ENCODE measurements at places on chromosomes 4 and X.

DNA sequence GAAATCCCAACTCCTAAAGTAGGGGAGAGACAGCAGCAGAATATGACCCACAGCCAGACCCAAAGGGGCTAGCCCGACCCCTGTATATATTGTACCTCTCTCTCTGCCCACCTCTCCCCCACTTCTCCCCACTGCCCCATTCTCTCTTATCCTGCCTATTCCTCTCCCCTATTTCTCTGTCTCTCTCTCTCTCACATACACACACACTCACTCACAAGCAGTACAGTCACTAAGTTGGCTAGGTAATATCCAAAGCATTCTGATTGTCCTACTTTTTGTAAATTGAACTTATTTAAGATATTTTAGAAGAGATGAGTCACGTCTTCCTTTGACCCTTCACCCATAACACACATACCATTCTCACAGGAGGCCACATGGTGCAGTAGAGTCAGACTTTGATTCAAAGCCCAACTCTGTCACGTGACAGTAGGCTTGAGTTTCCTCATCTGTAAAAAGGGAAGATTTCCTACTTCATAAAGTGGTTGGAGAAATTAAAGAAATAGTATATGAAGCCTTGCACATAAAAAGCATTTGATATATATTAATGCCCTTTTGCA lies 29.5 kb downstream of the SRPX2 start:
- DNase-seq = no peak

- no peak for DNase-seq
Observed at GRCh38 chrX:40170830-40171512, 73.2 kb upstream of the BCOR start.

GRCh38 chr4:3802571-3803474 lies 36.6 kb downstream of the ADRA2C start:
- no peak for DNase-seq

DNA sequence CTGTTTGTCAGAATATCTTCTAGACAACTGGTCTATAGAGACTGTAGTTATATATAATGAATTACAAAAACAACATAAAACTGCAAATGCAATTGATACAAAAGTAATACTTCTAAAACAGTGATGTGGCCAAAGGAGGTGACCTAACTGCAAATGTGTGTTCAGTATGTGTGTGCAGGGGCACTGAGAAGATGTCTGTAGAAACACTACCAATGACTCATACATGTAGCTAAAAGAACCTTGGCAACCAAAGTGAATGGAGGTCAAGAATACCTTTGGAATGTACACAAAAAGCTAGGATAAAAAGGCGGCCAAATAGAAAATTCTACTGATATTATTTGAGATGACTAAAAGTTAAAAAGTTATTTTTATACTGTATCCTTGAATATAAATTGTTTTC lies 261.8 kb downstream of the CAMK2D start:
- DNase-seq = no peak

GRCh38 chr4:101357751-101358150 lies 10.4 kb upstream of the PPP3CA start:
- no peak for DNase-seq

DNA sequence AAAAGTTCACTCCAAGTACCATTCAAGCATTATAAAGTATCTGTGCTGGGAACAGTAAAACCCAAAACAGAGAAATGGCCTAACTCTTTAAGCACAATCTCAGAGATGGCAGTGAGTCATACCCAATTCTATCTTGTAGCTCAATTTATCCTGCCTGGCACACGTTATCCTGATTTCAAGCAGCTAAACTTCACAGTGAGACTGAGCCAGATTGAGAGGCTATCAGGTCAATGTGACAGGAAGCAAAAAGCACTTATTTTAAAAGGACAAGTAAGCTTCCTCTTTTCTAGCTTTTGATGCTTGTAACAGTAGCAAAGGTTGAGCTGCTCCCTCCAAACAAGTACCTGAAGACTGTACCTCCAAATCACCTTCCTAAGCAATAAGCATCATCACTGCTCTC lies 324.9 kb downstream of the NAF1 start:
- DNase-seq = no peak

- no peak for DNase-seq
Observed at GRCh38 chrX:21295246-21295820, 78.9 kb upstream of the CNKSR2 start.

- DNase-seq = no peak
Observed at GRCh38 chr4:125765941-125766340, 451.2 kb downstream of the FAT4 start.

GRCh38 chr4:8365951-8366350 lies 74.6 kb downstream of the ACOX3 start:
- DNase-seq = no peak

- DNase-seq = no peak
Observed at GRCh38 chrX:134184936-134185335, 52.0 kb upstream of the CCDC160 start.

- no peak for DNase-seq
Observed at GRCh38 chrX:19646282-19646681, 131.0 kb upstream of the MAP3K15 start.

GRCh38 chrX:149631234-149632165 lies at the start of gene TMEM185A:
TMEM185A (minus strand) TSS chrX:149631792; CDS start chrX:149631580, 212 bp downstream.
- DNase-seq = no peak

DNA sequence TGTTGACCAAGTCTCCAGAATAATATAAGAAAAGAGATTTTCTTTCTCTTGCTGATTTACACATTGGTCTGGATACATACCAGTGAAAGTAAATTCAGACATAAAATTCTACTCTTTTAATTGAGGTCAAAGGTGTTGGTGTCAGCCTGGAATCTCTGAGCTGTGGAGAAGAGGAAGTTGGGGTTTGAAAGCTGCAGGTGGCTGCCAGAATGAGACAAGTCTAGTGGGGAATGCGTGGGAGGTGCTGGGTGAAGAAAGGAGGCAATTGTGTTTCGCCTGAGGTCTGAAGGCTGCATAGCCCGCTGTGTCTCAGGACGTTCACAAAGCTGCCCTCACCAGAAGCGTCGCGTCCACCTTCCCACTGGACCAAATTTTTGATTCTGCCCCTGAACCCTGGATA lies 31.2 kb downstream of the PHEX start:
- no peak for DNase-seq

DNA sequence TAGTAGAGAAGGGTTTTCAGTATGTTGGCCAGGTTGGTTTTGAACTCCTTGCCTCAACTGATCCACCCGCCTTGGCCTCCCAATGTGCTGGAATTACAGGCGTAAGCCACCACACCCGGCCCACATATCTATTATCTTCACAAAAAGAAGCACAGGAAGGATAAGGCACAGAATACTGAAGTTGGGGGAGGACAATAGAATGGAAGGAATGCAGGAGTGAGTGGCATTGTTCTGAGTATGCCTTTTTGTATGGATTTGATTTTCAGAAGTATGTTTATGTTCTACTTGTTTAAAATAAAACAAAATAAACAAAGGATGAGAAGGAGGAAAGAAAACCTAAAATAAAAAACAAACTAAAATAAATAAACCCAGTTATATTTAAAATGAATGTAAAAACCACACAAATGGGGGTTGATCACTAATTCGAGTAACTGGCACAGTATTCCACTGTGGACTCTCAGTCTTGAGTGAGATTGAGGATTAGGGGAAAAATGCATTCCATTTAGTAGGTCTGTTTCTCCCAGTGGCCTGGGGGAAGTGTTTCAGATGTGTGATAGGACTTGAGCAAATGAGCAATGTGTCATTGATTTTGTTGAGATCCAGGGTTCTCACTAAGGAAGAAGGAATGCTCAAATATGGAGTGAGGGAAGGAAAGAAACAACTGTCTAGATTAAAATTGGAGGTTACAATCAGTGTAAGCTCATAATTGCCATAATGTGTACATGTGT lies 109.0 kb upstream of the C1QTNF7 start:
- DNase-seq = no peak

GRCh38 chr4:138341739-138342415 lies 99.7 kb upstream of the SLC7A11 start:
- DNase-seq = no peak

DNA sequence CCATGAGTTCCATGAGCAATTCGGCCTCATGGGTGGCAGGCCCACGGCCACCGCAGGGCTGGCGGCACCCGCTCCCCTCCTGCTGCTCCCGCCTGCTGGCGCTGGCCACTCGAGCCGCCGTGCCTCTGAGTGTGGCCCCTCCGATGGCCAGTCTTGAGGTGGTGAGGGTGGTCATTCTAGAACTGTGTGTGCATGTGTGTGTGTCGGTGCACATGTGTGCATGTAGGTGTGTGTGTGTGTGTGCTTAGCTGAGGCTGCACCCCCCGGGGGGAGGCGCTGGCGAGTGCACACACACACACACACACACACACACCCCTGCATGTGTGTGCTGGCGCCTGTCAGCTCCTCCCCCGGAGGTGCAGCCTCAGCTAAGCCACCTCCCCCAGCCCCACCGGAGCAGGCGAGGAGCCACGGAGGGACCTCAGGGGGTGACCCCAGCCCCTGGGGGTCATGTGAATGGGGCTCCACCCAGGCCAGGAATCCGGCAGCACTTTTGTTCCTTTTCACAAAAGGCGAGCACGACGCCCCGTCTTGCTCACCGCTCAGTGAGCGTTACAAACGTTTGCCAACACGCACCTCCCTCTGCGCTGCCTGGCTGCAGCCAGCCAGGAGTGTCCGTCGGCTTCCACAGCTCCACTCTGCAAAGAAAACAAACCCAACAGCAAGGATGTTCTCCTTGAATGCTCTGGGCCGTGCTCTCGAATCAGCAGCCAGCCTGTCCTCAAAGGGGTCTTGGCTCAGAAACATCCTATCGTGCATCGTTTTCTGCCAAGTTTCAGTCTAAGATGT lies 29.9 kb downstream of the FGFRL1 start:
- no peak for DNase-seq

- no peak for DNase-seq
Observed at GRCh38 chr4:143383005-143383574, 46.4 kb downstream of the GAB1 start.

DNA sequence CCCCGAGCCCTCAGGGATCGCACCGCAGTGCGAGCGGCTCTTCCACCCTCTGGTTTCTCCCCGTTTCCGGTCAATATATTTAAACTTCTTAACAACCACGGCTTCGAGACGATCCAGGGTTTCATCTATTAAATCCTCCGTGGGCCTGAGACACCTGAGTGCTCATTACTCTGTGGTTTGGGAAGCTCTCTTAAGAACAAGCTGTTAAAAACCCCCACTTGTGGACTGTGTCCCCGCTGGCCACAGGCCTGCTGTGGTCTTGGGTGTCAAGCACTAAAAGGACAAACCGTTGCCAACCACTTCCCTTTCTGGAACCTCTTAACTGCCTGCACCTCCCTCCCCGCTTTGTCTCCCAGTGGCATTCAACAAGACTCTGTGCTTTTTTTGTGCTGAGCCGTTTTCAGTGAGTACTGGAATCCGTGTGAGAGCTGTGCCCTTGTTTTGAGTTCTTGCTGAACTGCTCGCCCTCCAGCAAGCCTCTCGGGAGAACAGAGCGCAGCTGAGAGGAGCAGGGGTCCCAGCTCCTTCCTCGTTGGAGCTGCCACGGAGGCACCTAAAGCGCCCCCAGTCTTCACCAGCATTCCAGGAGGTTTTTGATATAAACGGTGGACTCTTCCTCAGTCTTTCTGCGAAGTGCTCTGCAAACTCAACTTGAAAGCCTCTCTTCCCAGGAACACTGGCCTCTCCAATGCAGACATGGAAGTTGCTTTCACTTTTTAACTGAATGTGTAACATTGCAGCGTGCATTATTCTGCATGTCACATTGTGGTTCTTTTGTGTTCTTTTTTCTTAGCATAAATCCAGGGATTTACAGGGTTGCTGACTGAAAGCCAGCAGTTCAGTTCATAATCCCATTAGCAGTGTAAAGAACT lies 691 bp upstream of the IGFBP7 start:
- DNase-seq = no peak

GRCh38 chr4:140236654-140237169 lies 82.7 kb upstream of the MAML3 start:
- DNase-seq = no peak

- DNase-seq = no peak
Observed at GRCh38 chrX:125137521-125137920, 182.2 kb upstream of the TEX13C start.

Measured in vagina (tissue), 2 donors.